ENCODE measurements at places on chromosomes 4 and X.

GRCh38 chrX:69424161-69424560, 80.0 kb upstream of the NALF2 start:
- no peaks in the 10 kb centered on the region for H3K36me3 ChIP-seq
- H3K4me1 ChIP-seq: no peaks in the 10 kb centered on the region
- no peak overlapping the region for H3K27ac ChIP-seq
- DNase-seq: no peak
- no peak overlapping the region for H3K4me3 ChIP-seq

DNA sequence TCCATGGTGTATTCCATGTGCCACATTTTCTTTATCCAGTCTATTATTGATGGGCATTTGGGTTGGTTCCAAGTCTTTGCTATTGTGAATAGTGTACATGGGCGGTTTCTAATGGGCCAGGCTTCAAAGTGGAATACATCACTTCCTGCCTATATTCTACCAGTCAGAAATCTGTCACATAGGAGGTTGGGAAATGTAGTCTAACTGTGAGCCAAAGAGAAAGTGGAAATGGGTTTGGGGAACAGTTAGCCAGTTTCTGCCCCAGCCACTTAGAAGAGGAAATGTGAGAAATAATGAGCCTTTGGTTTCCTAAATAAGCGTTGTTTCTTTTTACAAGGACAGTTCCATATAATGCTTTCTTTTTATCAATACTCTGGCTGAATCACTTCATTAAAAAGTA, 85.1 kb upstream of the AP1S2 start:
- no peak overlapping the region for H3K4me3 ChIP-seq
- no peaks in the 10 kb centered on the region for H3K36me3 ChIP-seq
- peaks cover 1% of the 10 kb centered on the region for H3K27me3 ChIP-seq
- DNase-seq: no peak
- H3K27ac ChIP-seq: no peak overlapping the region

DNA sequence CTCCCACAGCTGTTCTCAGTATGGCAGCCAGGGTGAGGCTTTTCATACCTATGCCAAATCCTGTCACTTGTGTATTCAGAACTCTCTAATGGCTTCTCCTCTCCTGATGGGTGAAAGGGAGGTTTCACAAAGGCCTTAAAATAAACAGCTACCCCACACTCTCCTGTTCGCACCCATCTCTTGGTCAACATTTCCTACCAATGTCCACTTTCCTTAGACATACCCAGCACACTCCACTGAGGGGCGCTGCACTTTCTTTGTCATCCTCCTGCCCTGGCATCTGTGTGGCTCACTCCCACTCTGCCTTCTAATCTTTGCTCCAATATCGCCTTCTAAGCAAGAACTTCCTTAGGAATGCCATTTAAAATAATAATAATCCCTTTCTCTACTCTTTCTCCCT, 313.3 kb downstream of the PPP3CA start:
- peaks cover 45% of the 10 kb centered on the region for H3K36me3 ChIP-seq
- H3K27me3 ChIP-seq: no peaks in the 10 kb centered on the region
- H3K4me1 ChIP-seq: no peaks in the 10 kb centered on the region
- H3K4me3 ChIP-seq: no peak overlapping the region

DNA sequence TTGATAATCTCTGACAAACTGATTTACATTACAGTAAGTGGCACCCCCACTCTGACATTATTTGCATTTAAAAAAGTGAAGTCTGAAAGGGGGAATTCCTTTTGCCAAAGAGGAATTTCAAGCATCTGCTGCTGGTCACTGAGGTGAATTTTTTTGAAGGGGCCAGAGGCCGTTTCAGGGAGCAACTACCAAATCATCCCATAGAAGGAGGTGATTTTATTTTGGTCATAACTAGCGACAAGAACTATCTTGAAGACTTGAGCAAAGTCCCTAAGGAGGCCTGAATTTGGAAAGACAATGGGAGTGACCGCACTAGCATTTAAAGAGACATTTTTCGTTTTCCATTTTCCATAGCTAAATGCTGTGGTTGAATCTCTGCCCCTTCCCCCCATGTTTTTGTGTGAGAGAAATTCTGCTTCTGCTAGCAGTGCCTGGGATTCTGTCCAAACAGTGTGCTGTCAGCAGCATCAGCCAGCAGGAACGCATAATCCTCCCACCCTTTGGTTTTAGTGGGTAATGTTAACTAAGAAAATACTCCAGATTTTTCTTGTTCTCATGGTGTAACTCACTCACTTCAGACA, 110.1 kb upstream of the MED14 start:
- H3K27me3 ChIP-seq: peaks cover 6% of the 10 kb centered on the region
- no peaks in the 10 kb centered on the region for H3K4me1 ChIP-seq
- peaks cover 10% of the 10 kb centered on the region for H3K36me3 ChIP-seq
- H3K4me3 ChIP-seq: no peak overlapping the region
- DNase-seq: no peak

- no peak overlapping the region for H3K27ac ChIP-seq
- no peaks in the 10 kb centered on the region for H3K27me3 ChIP-seq
- no peaks in the 10 kb centered on the region for H3K36me3 ChIP-seq
- no peak overlapping the region for H3K4me3 ChIP-seq
- peaks cover 2% of the 10 kb centered on the region for H3K4me1 ChIP-seq
- DNase-seq: no peak
These were observed 36.3 kb downstream of the RLIM start for GRCh38 chrX:74578137-74578536.

DNA sequence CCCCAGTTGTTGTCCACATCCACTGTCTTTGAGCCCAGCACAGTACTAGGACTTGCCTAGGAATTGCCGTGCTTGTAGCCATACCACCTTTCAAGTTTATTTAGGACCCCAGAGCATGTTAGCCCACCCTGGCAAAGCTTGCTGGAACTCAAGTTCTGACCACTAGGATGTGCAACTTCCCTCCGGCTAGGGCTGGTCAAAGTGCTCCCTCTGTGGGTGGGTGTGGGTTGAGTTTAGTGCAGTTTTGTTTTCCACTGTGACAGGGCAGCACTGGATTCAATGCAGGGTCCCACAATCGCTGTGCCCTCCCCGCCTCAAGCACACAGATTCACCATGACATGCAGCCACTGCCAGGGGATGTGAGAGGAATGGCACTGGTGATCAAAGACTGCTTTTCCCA, 96.0 kb downstream of the RASGEF1B start:
- no peak overlapping the region for H3K27ac ChIP-seq
- no peaks in the 10 kb centered on the region for H3K4me1 ChIP-seq
- peaks cover 4% of the 10 kb centered on the region for H3K27me3 ChIP-seq
- DNase-seq: no peak
- no peaks in the 10 kb centered on the region for H3K36me3 ChIP-seq
- no peak overlapping the region for H3K4me3 ChIP-seq

DNA sequence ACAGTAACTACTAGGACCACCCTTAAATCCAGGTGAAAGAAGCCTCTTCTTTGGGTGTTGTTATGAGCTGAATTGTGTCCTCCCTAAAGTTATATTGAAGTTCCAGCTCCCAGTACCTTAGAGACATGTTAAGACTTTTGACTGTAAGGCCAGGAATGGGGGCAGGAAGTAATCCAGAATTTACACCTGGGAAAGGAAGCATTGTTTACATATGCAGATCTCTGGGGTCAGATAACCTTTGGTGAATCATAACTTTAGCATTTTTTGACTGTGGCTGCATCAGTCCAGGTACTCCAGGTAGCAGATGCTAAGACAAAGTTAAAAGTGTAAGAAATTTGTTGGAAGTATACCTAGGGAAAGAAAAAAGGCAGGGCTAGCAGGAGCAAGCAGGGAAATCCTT, 104.9 kb upstream of the CENPE start:
- H3K27ac ChIP-seq: no peak overlapping the region
- no peak overlapping the region for H3K4me3 ChIP-seq
- no peaks in the 10 kb centered on the region for H3K4me1 ChIP-seq
- H3K36me3 ChIP-seq: no peaks in the 10 kb centered on the region
- no peak for DNase-seq

Data from memory B cell (primary cell).